ENCODE measurements at places on chromosomes 7 and 10.

- no peak for DNase-seq
These were observed 31.8 kb downstream of the GLCCI1 start for GRCh38 chr7:8000315-8000941.

- no peak for DNase-seq
These were observed 139.3 kb downstream of the GLI3 start for GRCh38 chr7:42097752-42098151.

GRCh38 chr10:115171392-115171960 is 78.3 kb downstream of the ATRNL1 start:
- no peak for DNase-seq

DNA sequence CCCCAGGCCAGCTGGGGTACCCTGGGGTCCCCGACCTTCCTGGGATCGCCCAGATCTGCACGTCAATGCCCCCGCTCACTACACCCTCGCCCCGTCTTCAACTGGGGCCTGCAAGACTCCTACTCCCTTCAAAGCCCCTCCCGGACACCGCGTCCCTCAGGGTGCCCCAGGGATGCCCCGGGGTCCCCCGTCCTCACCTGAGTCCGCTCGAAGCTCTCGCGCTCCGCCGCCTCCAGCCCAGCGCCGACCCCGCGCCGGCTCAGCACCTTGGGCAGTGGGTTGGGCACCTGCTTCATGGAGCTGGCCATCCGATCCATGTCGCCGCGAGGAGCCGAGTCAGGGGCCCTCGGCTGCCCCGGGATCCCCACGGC is at the start of gene HIP1:
TSS of gene HIP1 (minus strand) at position 338 of the 371 bp plus-strand sequence. CDS start at position 317, 21 bp downstream.
- DNase-seq, result no peak

GRCh38 chr7:77940647-77941046 is 142.1 kb downstream of the PHTF2 start:
- no peak for DNase-seq

- no peak for DNase-seq
These were observed 16.4 kb upstream of the SRRM3 start for GRCh38 chr7:76185187-76185896.

GRCh38 chr10:34864149-34865067 is 49.3 kb upstream of the PARD3 start:
- no peak for DNase-seq

DNA sequence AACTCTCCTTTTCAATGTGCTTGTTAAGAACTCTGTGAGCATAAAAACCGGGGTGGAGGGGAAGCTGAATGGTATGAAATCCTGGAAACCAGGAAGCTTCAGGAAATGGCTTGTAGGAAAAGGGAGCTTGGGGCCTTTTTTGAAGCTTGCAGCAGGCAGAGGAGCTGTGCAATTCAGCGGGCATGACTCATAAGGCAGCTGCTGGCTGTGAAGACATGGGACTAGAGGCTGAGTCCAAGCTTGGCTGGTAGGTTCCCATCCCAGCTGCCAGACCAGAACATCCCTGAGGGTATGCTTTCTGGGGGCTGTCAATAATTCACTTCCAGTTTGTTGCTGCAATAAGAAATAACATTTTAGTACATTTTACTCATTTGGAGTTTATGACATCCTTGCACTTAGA is 36.8 kb upstream of the CDC14C start:
- no peak for DNase-seq

- DNase-seq, result no peak
These were observed 217.3 kb upstream of the HABP2 start for GRCh38 chr10:113335592-113335991.

DNA sequence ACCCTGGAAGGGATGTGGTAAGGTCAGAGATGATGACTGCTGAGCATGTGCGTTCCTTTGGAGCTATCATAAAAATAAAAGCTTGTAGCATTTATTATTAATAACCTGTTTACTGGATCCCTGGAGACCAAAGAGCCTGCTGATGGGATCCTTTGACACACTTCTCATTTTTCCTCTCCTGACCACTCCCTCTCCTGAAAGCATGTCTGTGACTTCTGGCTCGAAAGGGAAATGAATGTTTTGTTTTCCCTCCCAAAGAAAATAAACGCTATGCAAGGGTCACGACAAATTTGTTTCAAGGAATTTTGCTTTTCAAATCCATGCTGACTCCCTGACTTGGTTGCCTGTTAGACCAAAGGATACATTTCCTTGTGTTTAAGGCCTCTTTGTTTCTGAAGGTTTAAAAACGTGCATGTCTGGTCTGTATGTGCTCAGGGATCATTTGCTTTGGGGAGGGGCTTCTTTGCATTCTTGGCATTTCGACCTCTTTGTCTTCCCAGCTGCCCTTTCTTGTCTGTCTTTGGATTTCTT is 185.1 kb upstream of the AGK start:
- no peak for DNase-seq

GRCh38 chr10:84563868-84564267 is 235.5 kb downstream of the CCSER2 start:
- DNase-seq, result no peak

- no peak for DNase-seq
These were observed 201.3 kb downstream of the MAD1L1 start for GRCh38 chr7:2031451-2031845.

DNA sequence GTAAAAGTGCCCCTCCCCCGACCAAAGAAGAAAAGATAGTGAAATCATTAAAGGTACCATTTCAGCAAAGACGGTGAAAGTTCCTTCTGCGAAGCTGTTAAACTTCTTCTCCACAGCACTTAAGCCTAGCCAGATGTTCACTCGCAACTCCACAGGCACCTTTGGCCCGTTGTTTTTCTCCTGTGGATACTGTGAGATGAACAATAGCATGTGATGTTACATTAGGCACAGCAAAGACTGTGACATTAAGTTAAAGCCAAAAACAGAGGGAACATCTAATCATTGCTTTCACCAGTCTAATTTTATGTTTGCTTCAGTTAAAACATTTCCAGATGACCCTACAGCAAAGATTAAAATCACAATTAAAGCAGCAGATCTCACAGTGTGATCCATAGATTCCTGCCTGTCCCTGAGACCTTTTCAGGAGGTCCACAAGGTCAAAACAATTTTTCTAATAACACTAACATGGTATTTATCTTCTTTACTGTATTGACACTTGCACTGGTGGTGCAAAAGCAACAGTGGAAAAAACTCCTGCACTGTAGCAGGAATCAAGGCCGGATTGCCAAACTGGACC is 112.5 kb downstream of the MYOF start:
- DNase-seq, result no peak

GRCh38 chr7:147400221-147400689 is 1190.3 kb upstream of the C7orf33 start:
- no peak for DNase-seq

GRCh38 chr10:101295261-101295660 is 58.7 kb upstream of the BTRC start:
- DNase-seq, result no peak

DNA sequence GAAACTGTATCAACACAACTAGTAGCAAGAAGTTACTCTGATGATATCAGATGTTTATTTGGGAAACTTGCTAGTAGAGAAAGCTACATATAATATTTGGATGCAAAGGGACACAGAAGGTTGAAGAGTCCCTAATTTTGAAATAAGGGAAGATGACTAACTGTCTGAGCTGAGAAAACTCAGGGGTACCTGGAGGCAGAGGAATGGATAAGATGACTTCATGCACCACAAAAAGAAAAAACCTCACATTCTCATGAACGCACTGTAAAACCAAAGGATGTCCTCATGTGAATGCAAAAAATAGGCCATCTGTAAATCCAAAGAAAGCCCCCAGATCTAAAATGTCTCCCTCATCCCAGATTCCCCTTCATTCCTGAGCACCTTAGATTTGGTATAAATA is 29.3 kb downstream of the PRSS2 start:
- DNase-seq, result no peak

DNA sequence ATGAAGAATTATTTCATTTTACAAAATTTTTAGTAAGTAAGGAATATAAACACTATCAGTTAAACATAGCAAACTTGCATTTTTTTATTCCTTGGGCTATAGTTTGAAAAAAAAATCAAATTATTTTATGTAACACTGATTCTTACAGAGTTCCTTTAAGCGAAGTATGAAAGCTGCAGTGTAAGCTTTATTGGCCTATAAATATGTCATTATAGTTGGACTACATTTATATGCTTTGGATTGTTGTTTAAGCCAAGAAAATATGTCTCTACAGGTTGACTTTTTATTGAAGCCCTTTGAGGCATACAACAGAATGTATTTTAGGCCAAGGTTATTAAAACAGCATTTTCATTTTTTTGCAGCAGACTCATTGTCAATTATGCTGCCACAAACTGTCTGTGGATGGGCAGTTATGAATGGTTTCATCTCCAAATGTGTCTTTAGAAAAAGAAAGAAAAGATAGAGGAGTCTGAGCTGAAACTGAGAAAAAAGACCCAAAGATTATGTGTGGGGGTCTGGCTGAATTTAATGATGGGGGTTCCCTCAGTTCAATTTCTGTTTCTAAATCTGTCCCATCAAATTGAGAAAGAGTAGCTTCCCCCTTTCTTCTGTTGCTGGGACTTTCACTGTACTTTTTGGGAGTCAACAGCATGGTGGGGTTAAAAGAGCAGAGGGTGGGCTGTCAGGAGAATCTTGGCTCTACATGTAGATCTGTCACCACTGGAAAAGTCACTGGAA is 43.1 kb downstream of the ARID5B start:
- no peak for DNase-seq

GRCh38 chr10:71605263-71605962 is 114.2 kb downstream of the C10orf105 start:
- DNase-seq, result no peak

- no peak for DNase-seq
These were observed 115.3 kb upstream of the TCF7L2 start for GRCh38 chr10:112834751-112835181.

GRCh38 chr7:55423277-55423711 is 58.2 kb downstream of the LANCL2 start:
- DNase-seq, result no peak

DNA sequence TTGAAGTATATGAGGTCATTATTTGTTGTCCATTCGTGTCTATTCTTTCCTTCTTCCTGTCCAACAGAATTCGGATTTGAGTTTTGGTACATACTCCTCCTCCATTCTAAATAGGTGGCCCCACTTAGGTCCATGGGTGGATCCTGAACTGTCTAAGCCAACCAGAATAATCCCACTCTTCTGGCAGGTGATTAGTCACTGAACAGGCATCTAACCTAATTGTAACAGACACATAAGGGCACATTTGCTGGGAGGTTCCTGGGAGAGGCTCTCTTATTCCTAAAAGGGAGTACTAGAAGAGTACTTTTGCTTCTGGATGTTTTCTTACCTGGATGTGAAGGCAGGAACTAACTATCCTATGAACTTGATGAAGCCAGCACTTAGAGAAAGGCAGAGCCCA is 16.8 kb downstream of the LRRC72 start:
- DNase-seq, result no peak

DNA sequence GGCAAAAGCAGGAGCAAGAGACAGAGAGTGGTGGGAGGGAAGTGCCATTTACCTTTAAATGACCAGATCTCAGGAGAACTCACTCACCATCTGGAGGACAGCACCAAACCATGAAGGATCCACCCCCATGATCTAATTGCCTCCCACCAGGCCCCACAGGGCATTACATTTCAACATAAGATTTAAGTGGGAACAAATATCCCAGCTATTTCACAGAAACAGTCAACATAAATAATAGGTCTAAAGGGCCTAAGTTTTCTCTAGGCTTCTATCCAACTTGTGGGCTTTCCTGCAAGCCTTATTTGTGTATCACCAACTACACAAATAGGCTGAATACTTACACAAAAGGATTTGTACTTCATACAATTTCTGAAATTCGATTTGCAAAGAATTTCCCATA is 196.8 kb upstream of the POT1 start:
- no peak for DNase-seq

DNA sequence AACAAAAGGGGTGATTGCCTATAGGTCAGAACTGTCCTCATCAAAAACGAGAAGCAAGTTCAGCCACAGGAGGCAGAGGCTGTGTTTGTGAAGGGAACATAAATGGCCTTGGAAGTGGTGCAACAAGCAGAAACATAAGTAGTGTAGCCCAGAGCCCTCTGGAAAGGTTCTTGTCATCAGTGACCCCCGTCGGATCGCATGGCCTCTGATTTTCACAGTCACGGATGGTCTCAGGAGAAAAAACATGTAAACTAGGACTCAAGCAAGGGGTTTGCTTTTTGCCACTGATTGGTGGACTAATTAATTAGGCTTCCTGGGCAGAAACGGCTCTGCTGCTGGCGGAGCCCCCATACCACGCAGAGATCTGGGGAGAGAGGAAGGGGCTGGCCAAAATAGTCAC is 496.5 kb upstream of the MKI67 start:
- DNase-seq, result no peak

DNA sequence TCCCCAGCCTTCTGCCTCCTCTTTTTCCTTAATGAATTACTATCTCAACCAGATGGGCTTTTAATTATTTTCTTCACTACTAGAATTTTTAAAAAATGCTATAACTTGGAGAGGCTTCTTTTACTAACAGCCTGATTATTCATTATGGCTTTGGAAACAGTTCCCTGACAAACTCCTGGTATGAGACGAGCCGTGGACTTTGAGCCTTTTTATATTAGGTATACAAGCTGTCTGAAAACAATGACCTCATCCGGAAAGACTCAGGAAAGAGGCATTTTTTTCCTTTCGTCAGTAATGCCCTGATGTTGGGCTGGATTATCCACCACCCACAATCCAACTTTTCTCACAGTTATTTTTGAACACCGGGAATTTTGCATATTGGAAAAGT is 26.7 kb upstream of the ABLIM1 start:
- no peak for DNase-seq

GRCh38 chr7:154178895-154179294 is 126.7 kb downstream of the DPP6 start:
- no peak for DNase-seq

DNA sequence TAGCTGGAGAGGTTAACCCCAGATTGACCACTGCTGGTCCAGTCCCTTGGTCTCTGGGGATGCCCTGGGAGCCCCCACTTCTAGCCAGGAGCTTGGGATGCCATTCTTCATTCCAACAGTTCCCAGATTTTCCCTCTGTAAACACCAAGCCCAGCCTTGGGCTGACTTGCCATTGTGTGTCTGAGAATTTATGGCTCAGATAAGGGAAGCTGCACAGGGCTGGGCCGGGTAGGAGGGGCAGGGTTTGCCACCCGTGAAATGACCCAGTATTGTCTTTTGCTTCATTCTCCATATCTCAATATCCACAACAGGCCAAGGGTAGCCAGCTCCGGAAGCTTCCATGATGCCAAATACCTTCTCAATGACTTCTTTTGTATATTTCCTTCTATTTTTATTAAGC is 32.1 kb downstream of the AFAP1L2 start:
- DNase-seq, result no peak

GRCh38 chr7:72183835-72184234 is 228.3 kb downstream of the CALN1 start:
- DNase-seq, result no peak

DNA sequence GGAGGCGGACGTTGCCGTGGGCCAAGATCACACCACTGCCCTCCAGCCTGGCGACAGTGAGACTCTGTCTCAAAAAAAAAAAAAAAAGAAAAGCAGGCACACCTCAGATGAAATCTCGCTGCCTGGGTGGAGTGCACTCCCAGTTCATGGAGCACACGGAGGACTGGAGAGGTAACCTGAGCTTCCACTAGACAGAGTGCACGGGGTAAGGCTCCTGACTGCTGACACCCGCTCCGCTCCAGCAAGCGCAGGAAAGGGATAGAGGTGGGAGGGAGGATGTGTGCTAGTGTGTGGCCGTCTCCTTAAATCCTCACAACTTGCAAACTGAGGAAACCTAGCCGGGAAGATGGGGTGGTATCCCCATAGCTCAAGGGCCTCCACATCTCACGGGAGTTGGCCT is 50.8 kb downstream of the FAM53B start:
- no peak for DNase-seq

GRCh38 chr10:37035853-37036252 is 89.5 kb upstream of the ANKRD30A start:
- DNase-seq, result no peak

- DNase-seq, result no peak
These were observed 167.7 kb upstream of the SHH start for GRCh38 chr7:155979994-155980393.
